ENCODE measurements at places on chromosomes 2 and 18. TPM values are rescaled to one million over a fixed set of nuclear protein-coding genes. Genes with fewer than 3 reads are reported as not detected.
A peak's percentile ranks its signal among the peaks of the same experiment; 100 is the strongest.

The ZNF397 gene
- total RNA-seq, result 33.1 TPM

The REEP1 gene
- 6.9 TPM for total RNA-seq

The THSD7B gene
- total RNA-seq, result 0.38 TPM

The REG3G gene
- not detected for total RNA-seq

DNA sequence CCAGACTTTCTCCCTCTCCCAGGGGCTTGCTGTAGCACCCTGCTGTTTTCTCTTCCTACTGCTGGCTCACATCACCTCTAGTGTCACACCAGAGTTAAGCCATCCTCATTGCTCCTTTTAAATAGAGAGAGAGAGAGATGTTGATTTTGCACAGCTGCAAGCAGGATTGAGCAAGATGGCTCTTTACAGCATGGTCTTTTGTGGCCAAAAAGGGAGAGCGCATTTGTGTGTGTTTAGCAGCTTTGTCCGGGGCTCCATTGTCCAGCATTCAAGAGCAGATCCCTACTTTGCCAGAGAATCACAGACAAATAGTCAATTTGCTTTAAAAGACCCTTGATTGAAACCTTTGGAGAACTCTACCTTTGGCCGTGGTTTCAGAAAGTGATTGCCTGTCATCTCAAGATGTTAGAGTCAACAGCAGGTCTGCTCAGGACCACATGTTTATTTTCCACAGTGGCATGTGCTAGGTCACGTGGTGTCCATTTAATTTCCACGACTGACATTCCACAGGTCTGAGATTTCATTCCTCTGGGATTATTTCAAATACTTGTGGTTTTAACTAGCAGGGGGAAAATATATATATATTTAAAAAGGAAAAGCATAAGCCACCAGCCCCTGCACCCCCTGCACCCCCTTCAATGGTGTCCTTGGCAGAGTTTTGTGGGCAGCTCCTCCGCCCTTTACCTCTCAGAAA is 359.9 kb upstream of the SLC14A2 start:
- no peaks in the 10 kb centered on the region for H3K27me3 ChIP-seq
- H3K27ac ChIP-seq, result peak overlapping the region; percentile 61
- H3K4me3 ChIP-seq, result no peak overlapping the region
- H3K4me1 ChIP-seq, result peaks cover 19% of the 10 kb centered on the region

GRCh38 chr18:58552057-58552461 is 76.8 kb downstream of the ALPK2 start:
- H3K27me3 ChIP-seq, result no peaks in the 10 kb centered on the region
- no peaks in the 10 kb centered on the region for H3K4me1 ChIP-seq
- no peak for DNase-seq
- no peaks in the 10 kb centered on the region for H3K36me3 ChIP-seq

GRCh38 chr2:150889141-150889540 is 372.5 kb downstream of the RBM43 start:
- H3K4me1 ChIP-seq, result no peaks in the 10 kb centered on the region
- DNase-seq, result no peak
- no peaks in the 10 kb centered on the region for H3K27me3 ChIP-seq
- H3K27ac ChIP-seq, result no peak overlapping the region
- H3K4me3 ChIP-seq, result no peak overlapping the region
- no peaks in the 10 kb centered on the region for H3K36me3 ChIP-seq

- DNase-seq, result no peak
- H3K27ac ChIP-seq, result no peak overlapping the region
- H3K36me3 ChIP-seq, result no peaks in the 10 kb centered on the region
- H3K27me3 ChIP-seq, result no peaks in the 10 kb centered on the region
- no peak overlapping the region for H3K4me3 ChIP-seq
Measured at GRCh38 chr2:160803881-160804280, 310.3 kb upstream of the RBMS1 start.

GRCh38 chr2:128726236-128726635 is 407.6 kb upstream of the HS6ST1 start:
- H3K27me3 ChIP-seq, result no peaks in the 10 kb centered on the region
- no peak overlapping the region for H3K27ac ChIP-seq
- no peak overlapping the region for H3K4me3 ChIP-seq
- H3K36me3 ChIP-seq, result no peaks in the 10 kb centered on the region

- H3K4me3 ChIP-seq, result no peak overlapping the region
- H3K27me3 ChIP-seq, result no peaks in the 10 kb centered on the region
- no peak overlapping the region for H3K27ac ChIP-seq
- no peaks in the 10 kb centered on the region for H3K4me1 ChIP-seq
Measured at GRCh38 chr18:1408376-1408775, 503.7 kb downstream of the ADCYAP1 start.

Data from lower lobe of right lung (tissue), 2 donors.